Cerebellum (tissue), 4 donors: ENCODE measurements at places on chromosomes 2 and 18.

DNA sequence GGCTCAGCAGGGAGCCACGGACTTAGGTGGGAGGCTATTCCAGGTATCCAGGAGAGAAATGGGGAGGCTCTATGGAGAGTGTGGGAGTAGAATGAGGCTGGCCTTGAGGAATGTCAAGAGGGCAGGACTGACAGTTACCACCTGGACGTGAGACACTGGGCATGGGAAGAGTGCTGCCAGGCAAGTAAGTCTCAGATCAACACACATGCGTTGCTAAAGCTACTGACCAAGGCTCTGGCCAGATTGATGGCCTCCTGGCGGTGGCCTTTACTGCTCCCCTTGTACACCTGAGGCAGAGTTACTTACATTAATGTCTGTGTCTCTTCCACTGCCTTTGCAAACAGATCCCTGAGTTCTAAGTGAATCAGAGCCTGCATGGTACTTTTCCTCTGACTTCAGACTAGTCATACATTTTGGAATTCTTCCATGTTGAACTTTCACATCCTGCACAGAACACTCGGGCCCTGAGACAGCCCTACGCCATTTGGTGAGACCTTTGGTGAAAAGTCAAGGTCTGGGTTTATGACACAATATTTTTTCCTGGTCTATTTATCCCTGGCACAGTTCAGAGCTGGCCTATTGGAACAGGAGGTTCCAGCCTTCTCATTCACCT, 398.8 kb upstream of the TRIB2 start:
- no peak for DNase-seq

GRCh38 chr2:102436323-102436722, 13.4 kb downstream of the IL18RAP start:
- DNase-seq, result no peak

- DNase-seq, result no peak
Measured at GRCh38 chr2:184780384-184780783, 182.1 kb downstream of the ZNF804A start.

DNA sequence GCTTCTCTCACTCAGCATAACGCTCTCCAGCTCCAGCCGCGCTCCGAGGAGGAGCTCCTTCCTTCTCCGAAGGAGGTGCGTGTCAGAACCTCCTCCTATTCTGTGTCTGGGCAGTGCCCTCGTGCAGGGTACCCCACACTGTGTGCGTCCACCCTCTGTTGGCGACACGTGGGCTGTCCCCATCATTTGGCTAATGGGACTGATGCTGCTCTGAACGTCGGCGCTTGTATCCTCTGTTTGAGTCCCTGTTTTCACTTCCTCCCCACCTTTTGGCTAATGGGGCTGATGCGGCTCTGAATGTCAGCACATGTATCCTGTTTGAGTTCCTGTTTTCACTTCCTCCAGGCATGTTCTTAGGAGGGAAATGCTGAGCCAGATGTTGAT, 22.2 kb downstream of the KCNG2 start:
- no peak for DNase-seq

DNA sequence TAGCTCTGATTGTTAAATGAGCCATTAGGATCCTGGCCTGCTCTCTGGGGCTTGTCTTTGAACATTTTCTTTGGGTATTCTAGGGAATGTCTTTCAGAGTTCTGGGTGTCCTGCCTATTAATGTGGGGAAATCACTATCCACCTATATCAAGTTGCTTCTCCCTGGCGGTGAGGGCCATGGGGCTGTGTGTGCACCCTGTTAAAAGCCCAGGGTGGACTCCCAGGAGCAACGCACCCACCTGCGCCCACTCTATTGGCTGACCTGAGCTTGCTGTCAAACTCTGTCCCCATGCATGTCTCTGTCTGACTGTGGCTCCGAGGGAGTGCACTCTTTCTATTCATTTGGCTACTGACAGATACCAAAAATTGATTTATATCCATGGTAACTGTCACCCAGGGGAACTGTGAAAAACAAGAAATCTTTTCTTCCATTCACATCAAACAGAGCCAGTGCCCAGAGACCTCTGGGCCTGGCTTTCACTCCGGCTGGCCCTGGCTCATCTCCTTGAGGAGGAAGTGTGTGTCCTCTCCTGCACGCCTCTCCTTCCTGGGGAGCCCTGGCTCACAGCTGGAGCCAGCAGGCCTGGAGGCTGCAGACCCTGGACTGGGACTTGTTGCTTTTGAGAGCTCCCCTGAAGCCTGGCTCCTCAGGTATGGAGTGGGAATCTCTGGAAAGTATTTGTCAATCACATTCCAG, 10.5 kb upstream of the TOGARAM2 start:
- peak; percentile 19 for DNase-seq

GRCh38 chr2:212777020-212777491, 238.5 kb upstream of the ERBB4 start:
- peak; percentile 15 for DNase-seq

GRCh38 chr2:6186332-6187151, 494.4 kb downstream of the SOX11 start:
- no peak for DNase-seq

DNA sequence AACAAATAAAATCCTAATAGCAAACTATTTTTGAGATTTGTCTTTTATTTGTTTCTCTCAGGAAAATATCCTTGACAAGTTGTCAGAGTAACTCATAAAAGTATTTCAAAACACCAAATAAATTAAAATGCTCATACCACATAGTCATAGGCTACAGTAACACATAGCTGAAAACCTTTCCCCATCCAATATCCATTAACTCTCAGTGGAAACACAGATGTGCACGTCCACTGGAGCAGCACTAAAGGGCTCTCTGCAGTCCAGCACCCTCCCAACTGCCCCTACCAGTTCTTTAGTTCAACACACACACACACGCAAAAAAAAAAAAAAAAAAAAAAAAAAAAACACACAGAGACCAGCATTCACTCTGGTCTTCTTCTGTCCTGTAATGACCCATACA, 879 bp upstream of the XDH start:
- DNase-seq, result no peak

GRCh38 chr18:45398448-45398847, 216.8 kb upstream of the SLC14A2 start:
- DNase-seq, result no peak
